ENCODE measurements at places on chromosomes 5 and 9. TPM values are rescaled to one million over a fixed set of nuclear protein-coding genes. Genes with fewer than 3 reads are reported as not detected.
A peak's percentile ranks its signal among the peaks of the same experiment; 100 is the strongest.

Gene PCDHGA10
- total RNA-seq, result 11.0 TPM

- peak; percentile 40 for DNase-seq
- H3K36me3 ChIP-seq, result no peaks in the 10 kb centered on the region
- no peaks in the 10 kb centered on the region for H3K27me3 ChIP-seq
- H3K27ac ChIP-seq, result peak overlapping the region; percentile 83
- peaks cover 17% of the 10 kb centered on the region for H3K4me1 ChIP-seq
- H3K4me3 ChIP-seq, result peak overlapping the region; percentile 96
Measured at GRCh38 chr9:92668746-92669526, 995 bp downstream of the IPPK start.

GRCh38 chr5:132498152-132498551, 7.6 kb upstream of the IRF1 start:
- no peaks in the 10 kb centered on the region for H3K36me3 ChIP-seq
- peaks cover 16% of the 10 kb centered on the region for H3K4me1 ChIP-seq
- H3K27ac ChIP-seq, result no peak overlapping the region
- H3K4me3 ChIP-seq, result no peak overlapping the region
- no peak for DNase-seq

- H3K27me3 ChIP-seq, result no peaks in the 10 kb centered on the region
- H3K4me1 ChIP-seq, result no peaks in the 10 kb centered on the region
- no peak overlapping the region for H3K4me3 ChIP-seq
- no peaks in the 10 kb centered on the region for H3K36me3 ChIP-seq
Measured at GRCh38 chr5:143314659-143315058, 88.8 kb downstream of the NR3C1 start.

DNA sequence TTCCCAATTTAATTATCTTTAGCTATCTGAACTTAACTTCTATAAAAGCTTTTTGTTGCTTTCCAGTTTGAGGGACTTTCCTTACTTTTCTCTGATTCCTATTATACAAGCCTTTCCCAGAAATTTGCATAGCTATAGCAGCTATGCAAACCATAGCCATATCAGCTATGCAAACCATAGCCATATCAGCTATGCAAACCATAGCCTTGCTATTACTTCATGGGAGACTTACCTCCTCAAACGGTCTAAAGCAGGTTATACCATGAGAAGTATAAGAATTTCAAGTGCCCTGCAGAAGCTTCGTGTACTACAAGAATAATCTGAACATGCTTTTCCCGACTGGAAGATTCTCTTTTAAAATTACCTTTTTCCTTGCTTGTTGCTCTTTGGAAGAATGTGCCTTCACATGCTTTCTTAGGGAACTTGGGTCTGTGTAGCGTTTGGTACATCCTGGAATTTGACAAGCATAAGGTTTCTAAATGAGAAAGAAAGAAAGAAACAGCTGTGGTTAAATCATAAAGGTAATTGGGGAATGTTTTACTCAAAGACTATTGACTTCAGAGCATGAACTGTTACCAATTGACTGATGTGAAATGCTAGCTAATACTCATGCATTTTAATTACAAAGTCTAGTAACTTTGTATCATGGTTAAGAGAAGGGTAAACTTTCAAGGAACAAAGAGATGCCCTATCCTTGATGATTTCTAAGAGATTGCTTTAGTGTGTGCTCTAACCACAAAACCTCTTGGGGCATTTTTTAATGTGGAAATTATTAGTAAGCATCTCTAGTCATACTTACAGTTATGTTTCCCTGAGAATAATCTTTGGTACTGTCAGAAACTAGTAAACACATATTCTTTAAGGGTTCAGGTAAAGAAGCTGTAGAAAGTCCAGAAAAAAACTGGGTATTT, 367.6 kb downstream of the GLIS3 start:
- no peak overlapping the region for H3K4me3 ChIP-seq
- H3K36me3 ChIP-seq, result no peaks in the 10 kb centered on the region
- H3K27ac ChIP-seq, result no peak overlapping the region

DNA sequence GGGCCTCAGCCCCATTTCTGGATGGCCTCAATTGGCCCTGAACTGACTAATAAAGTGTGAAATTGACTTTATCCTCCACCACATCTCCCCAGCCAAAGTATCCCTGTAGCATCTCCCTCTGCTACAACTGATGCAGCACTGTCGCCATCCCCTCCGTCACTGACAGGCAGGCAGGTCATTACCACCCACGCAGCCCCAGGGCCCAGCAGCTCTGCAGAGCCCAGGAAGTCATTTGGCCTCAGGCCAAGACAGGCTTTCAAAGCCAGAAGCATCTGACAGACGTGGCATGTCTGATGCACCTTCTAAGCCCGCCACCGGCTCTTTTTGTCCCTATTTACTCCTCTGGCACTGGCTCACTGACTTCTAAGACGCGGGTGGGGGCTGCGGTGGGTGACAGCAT, 65.3 kb downstream of the ARHGEF37 start:
- no peaks in the 10 kb centered on the region for H3K27me3 ChIP-seq
- H3K27ac ChIP-seq, result no peak overlapping the region
- no peaks in the 10 kb centered on the region for H3K36me3 ChIP-seq
- peaks cover 4% of the 10 kb centered on the region for H3K4me1 ChIP-seq
